ENCODE measurements at places on chromosomes 1 and 21. TPM values are rescaled to one million over a fixed set of nuclear protein-coding genes. Genes with fewer than 3 reads are reported as not detected.

- H3K4me3 ChIP-seq, result no peak overlapping the region
- DNase-seq, result no peak
- H3K27me3 ChIP-seq, result no peaks in the 10 kb centered on the region
- no peaks in the 10 kb centered on the region for H3K4me1 ChIP-seq
These were observed 258.1 kb downstream of the SDCCAG8 start for GRCh38 chr1:243513726-243514491.

Gene GCSAML
- total RNA-seq, result 0.40 TPM

- H3K4me1 ChIP-seq, result peaks cover 6% of the 10 kb centered on the region
- no peak for DNase-seq
- H3K4me3 ChIP-seq, result peak overlapping the region; percentile 97
- peaks cover 6% of the 10 kb centered on the region for H3K36me3 ChIP-seq
These were observed 486 bp downstream of the HSPA13 start for GRCh38 chr21:14382486-14382834.

DNA sequence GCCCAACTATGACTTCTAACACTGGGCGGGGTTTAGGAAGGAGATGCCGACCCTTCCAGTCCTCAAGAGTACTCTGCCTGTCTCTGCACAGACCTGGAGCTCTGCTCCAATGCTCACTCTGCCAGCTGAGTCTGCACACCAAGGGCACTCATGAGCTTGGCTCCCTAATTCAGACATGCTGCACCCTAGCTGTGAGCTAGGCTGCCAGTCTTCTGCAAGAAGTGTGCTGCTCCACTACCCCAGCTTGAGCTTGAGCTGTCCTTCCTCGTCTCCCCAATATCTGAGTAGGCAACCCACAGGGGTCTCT lies 13.2 kb downstream of the TP53BP2 start:
- H3K4me3 ChIP-seq, result no peak overlapping the region
- no peaks in the 10 kb centered on the region for H3K36me3 ChIP-seq
- peaks cover 20% of the 10 kb centered on the region for H3K4me1 ChIP-seq
- no peaks in the 10 kb centered on the region for H3K27me3 ChIP-seq
- H3K27ac ChIP-seq, result peak overlapping the region; percentile 11
- DNase-seq, result no peak

DNA sequence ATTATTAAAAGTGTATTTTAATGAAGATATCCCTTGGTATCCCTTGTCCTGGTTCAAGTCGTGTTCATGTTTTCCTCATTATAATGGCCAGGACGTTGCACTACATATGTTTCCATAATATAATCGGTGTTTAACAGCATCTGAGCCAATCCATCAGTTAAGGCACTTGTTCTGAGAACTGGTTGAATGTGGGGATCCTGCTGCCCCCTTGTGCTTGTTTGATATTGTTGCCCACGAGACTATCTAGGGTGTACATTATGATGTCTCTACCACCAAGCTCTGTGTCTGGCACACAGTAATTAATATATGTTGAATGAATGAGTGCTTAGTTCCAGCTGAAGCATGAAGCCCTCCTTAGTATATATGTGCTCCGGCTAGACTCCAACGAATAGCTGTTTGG lies 193.0 kb downstream of the CACNA1E start:
- no peak overlapping the region for H3K27ac ChIP-seq
- H3K27me3 ChIP-seq, result no peaks in the 10 kb centered on the region
- no peaks in the 10 kb centered on the region for H3K36me3 ChIP-seq
- H3K4me1 ChIP-seq, result no peaks in the 10 kb centered on the region
- peak; percentile 58 for DNase-seq

DNA sequence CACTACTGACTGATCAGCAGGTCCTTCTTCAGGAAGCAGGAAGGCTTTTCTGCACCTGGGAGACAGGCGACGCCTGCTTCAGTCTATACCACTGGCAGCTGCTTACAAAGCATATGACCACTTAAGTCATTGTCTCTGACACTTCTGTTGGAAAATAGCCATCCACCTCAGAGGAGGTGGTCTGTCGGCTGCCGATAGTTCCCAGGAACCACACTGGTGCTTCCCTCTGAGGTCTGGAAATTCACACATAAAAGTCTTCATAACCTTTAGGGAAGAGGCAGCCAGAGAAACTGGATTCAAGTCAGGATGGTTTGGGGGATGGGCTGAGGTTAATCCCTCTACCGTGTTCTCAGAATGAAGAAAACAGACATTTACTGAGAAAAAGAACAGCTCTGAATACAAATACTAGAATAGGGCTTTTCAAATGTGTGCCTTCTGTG lies 15.6 kb upstream of the SRP9 start:
- H3K27me3 ChIP-seq, result no peaks in the 10 kb centered on the region
- H3K27ac ChIP-seq, result no peak overlapping the region
- peaks cover 10% of the 10 kb centered on the region for H3K4me1 ChIP-seq
- H3K36me3 ChIP-seq, result no peaks in the 10 kb centered on the region

Gene TRIM45
- 6.0 TPM for total RNA-seq

DNA sequence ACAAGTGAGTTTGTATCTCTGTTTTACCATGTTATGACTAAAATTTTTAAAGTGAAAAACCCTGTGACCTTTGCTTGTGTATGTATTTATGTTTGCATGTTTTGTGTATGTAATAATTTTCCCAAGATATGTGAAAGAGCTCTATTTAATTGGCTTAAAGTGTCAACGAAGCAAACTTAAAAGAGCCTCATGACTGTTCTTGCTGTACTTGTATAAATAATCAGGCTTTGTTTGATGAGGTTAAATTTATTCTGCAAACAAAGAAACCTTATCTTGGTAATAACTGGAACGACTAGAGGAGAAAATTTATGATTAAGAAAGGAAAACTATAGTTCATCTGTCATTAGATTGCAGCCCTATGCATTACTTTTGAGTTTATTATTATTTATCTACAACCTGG lies 6.6 kb downstream of the GBP7 start:
- H3K4me1 ChIP-seq, result no peaks in the 10 kb centered on the region
- DNase-seq, result no peak
- H3K27ac ChIP-seq, result no peak overlapping the region

- no peak overlapping the region for H3K4me3 ChIP-seq
- H3K4me1 ChIP-seq, result peaks cover 4% of the 10 kb centered on the region
- H3K27ac ChIP-seq, result no peak overlapping the region
- H3K27me3 ChIP-seq, result no peaks in the 10 kb centered on the region
- no peak for DNase-seq
These were observed 6.8 kb downstream of the THBS3 start for GRCh38 chr1:155200920-155201319.

Gene RHD
- total RNA-seq, result 2.2 TPM

DNA sequence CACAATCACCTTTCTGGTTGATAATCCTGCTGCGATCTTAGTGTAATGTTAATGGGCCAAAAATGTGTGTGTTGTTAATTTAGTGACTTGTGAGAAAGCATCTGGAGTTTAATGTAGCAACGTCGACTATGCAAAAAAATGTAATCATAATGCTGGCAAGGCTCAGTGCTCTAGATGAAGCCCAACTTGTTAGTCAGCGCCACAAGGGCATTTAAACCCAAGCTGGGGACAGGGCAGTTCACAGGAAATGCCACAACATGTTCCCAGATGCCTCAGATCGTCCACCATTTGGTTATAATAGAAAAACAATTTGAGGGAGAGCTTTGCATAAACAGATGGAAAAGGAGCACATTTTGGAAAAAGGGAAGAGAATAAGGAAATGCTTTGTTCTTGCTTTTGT lies 585.4 kb upstream of the PLXNA2 start:
- H3K4me3 ChIP-seq, result no peak overlapping the region
- H3K27ac ChIP-seq, result no peak overlapping the region
- no peaks in the 10 kb centered on the region for H3K27me3 ChIP-seq
- DNase-seq, result no peak
- no peaks in the 10 kb centered on the region for H3K36me3 ChIP-seq

Gene DNASE2B
- total RNA-seq, result 1.3 TPM

Gene BARHL2
- not detected for total RNA-seq

- no peaks in the 10 kb centered on the region for H3K27me3 ChIP-seq
- H3K36me3 ChIP-seq, result no peaks in the 10 kb centered on the region
- no peaks in the 10 kb centered on the region for H3K4me1 ChIP-seq
- no peak overlapping the region for H3K4me3 ChIP-seq
These were observed 308.2 kb upstream of the NR5A2 start for GRCh38 chr1:199719156-199719842.

DNA sequence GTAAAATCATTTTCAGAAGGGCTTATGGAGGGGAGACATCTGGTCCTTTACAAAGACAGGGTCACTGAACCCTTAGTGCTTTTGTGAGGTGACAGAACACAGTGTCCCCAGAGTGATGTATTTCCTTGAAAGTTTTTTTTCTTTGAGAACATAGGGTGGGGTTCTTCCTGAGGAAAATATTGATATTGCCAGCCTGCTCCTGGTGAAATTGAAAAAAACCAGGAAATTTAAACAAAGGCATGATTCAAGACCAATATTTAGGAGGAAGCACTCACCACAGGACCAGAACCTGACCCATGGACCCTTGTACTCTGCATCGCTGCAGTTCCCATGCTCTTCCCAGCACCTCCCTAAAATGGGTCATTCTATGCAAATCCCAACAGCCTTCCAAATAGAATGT lies 63.7 kb downstream of the ST6GALNAC3 start:
- no peak for DNase-seq
- H3K4me1 ChIP-seq, result peaks cover 8% of the 10 kb centered on the region
- H3K36me3 ChIP-seq, result no peaks in the 10 kb centered on the region
- no peaks in the 10 kb centered on the region for H3K27me3 ChIP-seq

DNA sequence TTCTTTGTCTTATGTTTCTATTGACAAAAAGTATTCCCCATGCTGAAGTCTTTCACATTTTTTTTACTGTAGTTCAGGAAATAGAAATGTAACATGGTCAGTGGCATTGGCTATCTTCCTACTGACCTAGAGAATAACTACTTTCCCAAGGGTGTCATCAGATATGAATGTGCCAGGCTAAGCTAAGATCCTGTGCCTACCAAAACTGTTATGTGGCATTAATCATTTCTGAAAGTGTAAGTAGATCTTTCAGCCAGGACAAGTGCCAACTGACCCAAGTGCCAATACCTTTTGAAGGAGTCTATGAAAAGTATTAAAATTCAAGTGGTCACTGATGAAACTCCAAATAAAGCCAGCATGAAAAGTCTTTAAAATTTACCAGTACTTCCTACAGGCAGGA lies 165.3 kb downstream of the TNFSF18 start:
- H3K4me3 ChIP-seq, result no peak overlapping the region
- no peaks in the 10 kb centered on the region for H3K27me3 ChIP-seq

DNA sequence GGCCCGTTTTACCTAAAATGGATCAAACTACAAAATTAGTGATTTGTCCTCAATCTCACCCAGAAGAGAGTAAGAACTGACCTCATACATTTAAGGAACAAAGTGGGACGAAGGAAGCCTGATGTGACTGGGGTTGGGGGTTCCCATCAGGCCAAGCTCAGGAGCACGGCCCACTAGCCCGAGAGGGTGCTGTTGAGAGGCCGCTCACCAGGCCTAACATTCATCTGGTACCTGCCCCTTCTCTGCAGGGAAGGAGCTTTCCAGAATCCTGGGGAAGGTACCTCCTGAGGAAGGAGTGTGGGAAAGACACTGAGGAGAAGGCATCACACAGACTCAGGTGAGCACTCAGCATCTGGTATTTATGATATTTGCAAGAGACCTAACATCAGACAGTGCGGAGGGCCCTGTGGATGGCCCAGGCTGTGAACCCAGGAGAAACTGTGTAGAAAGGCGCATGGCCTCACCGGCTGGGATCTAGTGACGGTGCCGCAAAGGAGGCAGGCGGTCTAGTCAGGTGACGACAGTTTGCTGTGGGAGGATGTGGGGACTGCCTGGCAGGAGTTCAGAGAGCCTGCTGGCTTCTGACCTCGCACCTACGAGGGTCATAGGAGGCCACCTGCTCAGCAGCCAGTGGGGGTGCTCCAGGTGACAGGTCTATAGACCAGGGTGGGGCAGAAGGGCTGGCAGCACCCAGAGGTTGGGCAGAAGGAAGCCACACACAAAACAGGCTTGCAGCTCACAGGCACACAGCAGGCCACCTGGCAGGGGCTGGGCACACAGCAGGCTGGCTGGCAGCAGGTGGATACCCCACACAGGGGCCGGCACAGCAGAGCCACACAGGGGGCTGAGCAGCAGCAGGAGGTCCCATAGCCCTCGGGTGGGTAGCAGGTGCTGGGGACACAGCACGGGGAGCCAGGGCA lies 543 bp downstream of the KRTAP12-4 start:
- no peaks in the 10 kb centered on the region for H3K36me3 ChIP-seq
- no peaks in the 10 kb centered on the region for H3K27me3 ChIP-seq
- no peak overlapping the region for H3K27ac ChIP-seq
- no peak for DNase-seq

DNA sequence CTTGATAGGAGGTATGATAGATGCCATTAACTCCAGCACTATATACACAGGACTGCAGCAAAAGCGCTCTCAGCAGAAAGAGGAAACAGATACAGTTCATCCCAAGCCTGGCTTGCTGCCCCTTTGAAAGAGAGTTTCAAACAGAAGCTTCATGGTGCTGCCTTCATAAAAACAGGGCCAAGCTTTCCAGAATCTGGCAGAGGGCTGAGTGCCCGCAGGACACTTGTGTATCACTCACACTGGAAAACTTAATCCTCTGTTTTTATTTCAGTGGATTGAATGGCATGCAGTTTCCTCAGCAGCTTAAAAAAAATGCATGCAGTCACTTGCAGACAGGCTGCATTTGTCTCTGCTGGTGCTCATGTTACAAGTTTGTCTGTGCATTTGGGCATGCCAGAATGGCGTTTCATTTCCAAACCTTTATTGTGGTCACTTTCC lies 40.4 kb downstream of the KCNJ15 start:
- no peak overlapping the region for H3K4me3 ChIP-seq
- H3K27ac ChIP-seq, result no peak overlapping the region
- peak; percentile 49 for DNase-seq
- no peaks in the 10 kb centered on the region for H3K27me3 ChIP-seq
- peaks cover 18% of the 10 kb centered on the region for H3K4me1 ChIP-seq

DNA sequence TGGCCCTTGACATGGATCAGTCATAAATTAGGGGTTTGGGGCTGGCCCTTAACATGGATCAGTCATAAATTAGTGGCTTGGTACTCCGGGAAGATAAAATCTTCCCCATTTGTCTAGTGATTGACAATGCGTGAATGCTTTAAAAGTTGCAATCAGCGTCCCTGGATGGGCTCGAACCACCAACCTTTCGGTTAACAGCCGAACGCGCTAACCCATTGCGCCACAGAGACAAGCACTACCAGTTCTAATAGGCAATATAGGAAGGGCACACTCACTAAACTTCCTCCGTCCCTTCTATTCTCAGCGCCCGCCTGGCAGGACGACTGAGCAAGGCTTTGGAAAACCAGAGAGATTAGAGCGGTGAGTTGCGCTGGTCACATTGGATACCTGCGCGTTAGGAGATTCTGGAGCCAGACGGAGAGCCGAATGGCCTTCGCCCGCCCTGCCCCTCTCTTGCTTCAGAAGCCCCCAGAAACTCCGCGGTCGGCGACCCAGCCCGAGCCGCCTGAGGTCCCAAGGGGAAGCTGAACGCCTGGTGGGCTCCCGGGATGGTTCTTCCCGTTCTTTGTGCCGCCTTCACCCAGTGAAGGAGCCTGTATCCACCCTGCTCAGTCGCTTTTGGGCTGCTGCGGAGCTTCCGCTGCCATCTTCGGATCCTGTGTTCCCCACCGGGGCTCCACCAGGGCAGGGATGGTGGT lies 235.9 kb downstream of the FAM72C start:
- peaks cover 15% of the 10 kb centered on the region for H3K27me3 ChIP-seq
- H3K4me3 ChIP-seq, result no peak overlapping the region
- no peak overlapping the region for H3K27ac ChIP-seq
- H3K36me3 ChIP-seq, result no peaks in the 10 kb centered on the region

Gene ARHGEF16
- total RNA-seq, result 6.5 TPM
